K562 (cell line): ENCODE measurements at places on chromosomes 1 and 21. TPM values are rescaled to one million over a fixed set of nuclear protein-coding genes. Genes with fewer than 3 reads are reported as not detected.

The SYT2 gene
- 0.02 TPM in 1 of 2 replicates, not detected in the other for total RNA-seq

The CRYZL1 gene
- 25.6 and 31.9 TPM in 2 replicates for total RNA-seq

The PCNT gene
- total RNA-seq = 43.7 and 53.5 TPM in 2 replicates

The CYP4B1 gene
- 0.56 and 0.69 TPM in 2 replicates for total RNA-seq

The FCRL4 gene
- not detected in 2 replicates for total RNA-seq

The ZSWIM5 gene
- 0.07 and 0.22 TPM in 2 replicates for total RNA-seq

The C8B gene
- not detected in 2 replicates for total RNA-seq

The IL23R gene
- total RNA-seq = 23.8 and 24.7 TPM in 2 replicates

The GJA8 gene
- total RNA-seq = not detected in 2 replicates

The KIAA1614 gene
- total RNA-seq = 0.16 and 0.36 TPM in 2 replicates

The LRRC47 gene
- 68.0 and 68.5 TPM in 2 replicates for total RNA-seq

The REN gene
- 1.7 and 1.9 TPM in 2 replicates for total RNA-seq

The UBASH3A gene
- 1.5 and 1.8 TPM in 2 replicates for total RNA-seq

The RAB3B gene
- 0.34 and 0.47 TPM in 2 replicates for total RNA-seq

The C1orf226 gene
- total RNA-seq = 1.4 and 1.6 TPM in 2 replicates

The ADORA1 gene
- not detected in 2 replicates for total RNA-seq

The VSIG8 gene
- total RNA-seq = not detected in 2 replicates

The LMX1A gene
- total RNA-seq = not detected in 2 replicates

The LCE5A gene
- not detected in 2 replicates for total RNA-seq

The LHX8 gene
- total RNA-seq = not detected in 2 replicates

The CNTN2 gene
- not detected in 2 replicates for total RNA-seq

The KCNJ15 gene
- total RNA-seq = 0.69 and 2.5 TPM in 2 replicates

The MAN1C1 gene
- 0.22 and 0.44 TPM in 2 replicates for total RNA-seq

The LAD1 gene
- total RNA-seq = 0.25 and 0.31 TPM in 2 replicates

The BCAR3 gene
- total RNA-seq = 3.6 and 3.8 TPM in 2 replicates

The CFAP141 gene
- total RNA-seq = not detected in 2 replicates

The FOXD2 gene
- total RNA-seq = 0.86 and 1.2 TPM in 2 replicates

The AMY1A gene
- total RNA-seq = 0.33 TPM in 1 of 2 replicates, not detected in the other

The PM20D1 gene
- not detected in 2 replicates for total RNA-seq

The RHBG gene
- not detected in 2 replicates for total RNA-seq

The F3 gene
- total RNA-seq = 0.09 and 0.24 TPM in 2 replicates

The ALG6 gene
- 14.6 and 16.9 TPM in 2 replicates for total RNA-seq
